GM19239 (cell line): ENCODE measurements at places on chromosomes 1 and 21.

DNA sequence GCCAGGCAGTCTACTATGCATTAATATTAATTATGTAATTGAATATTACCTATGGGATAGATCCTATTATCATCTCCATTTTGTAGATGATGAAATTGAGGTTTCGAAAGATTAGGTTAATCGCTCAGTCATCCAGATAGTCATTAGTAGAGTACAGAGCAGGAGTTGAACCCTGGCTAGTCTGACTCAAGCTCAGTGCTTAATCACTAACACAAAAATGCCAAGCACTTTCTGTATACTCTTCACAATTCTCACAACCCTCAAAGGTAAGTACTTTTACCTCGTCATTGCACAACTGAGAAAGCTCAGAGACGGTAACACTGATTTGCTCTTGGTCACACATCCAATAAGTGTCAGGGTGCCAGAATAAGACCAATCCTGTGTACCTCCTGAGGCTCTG lies 280.2 kb upstream of the PLXNA2 start:
- DNase-seq, result no peak

- DNase-seq, result no peak
Measured at GRCh38 chr1:22749919-22750684, 39.5 kb downstream of the EPHB2 start.

DNA sequence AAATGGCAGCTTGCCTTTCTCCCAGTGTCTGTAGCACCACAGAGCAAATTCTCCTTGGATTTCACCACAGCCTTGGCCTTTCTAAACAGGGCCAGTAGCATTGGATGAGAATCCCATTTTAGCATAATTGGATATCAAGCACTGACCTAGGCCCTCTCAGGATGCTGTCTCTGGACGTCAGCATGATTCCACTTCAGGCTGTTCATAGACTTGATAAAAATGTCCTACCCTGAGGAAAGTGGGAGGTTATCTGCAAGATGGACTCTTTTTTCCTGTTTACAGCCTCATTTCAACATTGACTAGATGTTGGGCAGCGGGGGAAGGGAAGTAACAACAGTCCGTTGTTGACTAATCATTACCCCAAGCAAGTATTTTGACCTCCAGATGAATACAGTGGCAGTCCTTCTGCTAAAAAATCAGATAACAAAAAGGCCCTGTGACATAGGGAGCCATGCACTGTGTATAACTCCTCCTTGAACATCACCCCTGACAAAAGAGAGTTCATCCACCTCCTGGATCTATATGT lies 5.2 kb downstream of the NPL start:
- DNase-seq, result no peak

DNA sequence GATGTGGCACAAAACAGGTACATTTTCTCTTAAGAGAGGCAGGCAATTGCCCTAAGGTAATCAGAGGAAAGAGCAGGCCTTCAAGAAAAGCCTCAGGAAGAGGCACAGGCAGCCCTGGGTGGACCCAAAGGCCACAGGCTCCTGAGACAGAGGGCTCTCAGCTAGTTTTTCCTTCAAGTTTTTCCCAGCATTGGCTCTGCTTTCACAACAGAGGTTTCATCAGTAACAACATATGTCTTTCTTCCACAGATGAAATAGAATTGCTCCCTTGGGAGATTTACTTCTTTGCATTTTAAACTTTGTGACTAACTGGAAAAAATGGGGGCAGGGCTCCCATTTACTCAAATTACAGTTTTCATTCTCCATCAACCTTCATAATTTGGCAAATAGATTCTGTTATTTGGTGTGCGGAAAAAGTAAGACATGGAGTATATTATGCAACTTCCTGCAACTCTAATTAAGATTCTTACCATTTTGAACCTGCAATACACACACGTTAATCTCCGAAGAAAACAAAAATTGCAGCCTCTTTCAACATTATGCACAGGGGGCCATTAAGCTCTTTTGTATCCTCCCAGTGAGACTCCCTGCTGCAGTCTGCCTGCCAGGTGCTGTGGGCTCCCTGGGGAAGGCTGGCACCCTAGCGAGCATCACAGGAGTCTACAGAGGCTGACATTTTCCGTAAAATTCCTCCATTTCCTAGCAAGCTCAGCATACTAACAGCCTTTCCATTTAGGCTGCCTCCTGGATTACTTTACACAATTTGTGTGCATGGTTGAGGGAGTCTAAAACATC lies 282.3 kb downstream of the USH2A start:
- DNase-seq, result no peak

- no peak for DNase-seq
Measured at GRCh38 chr1:223056802-223057201, 86.2 kb downstream of the TLR5 start.

- DNase-seq, result no peak
Measured at GRCh38 chr1:10553118-10553517, 78.4 kb downstream of the PEX14 start.

DNA sequence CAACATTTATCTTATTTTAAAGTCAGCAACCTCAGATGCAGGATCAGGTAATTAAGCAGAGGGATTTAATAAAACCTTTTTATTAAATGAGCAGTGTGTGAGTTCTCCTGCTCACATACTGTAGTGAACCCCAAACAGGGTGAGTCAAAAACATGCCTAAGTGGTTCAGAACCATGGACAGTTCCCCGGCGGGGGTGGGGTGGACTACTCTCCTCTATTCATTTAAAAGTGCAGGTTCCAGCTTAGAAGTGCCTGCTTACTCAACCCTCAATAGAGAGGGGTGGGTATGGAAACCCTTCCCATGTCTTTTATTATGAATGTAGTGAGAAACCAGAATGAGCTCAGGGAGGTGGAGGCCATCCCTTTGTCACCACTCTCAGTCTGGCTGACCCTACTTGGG lies 397.9 kb downstream of the HHAT start:
- no peak for DNase-seq

- DNase-seq, result no peak
Measured at GRCh38 chr1:147717051-147717705, 43.2 kb downstream of the GJA5 start.
